Trophoblast cell (in vitro differentiated cells and primary cell): ENCODE measurements at places on chromosomes 2 and 18.

- peak; percentile 3 for DNase-seq
Measured at GRCh38 chr2:44389895-44390294, 28.1 kb downstream of the CAMKMT start.

GRCh38 chr18:11497585-11497984, 111.8 kb upstream of the SLC35G4 start:
- no peak for DNase-seq

DNA sequence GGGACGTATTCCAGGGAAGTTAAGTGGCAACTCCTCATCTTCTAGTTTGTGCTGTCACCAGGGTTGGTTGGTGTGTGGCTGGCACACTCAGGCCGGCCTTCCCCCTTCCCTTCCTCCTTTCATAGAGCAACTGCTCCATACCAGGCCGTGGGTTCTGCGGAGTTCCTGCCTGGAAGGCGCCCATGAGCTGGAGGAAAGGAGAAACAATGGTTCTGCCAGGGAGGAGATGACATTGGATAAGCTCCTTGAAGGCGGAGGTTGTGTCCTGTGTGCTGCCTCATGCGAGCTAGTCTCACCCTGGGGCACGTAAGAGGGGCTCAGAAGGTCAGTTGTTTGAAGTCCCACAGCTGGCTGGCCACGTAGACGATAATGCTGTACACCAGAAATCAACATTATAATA, 19.2 kb downstream of the ASAP2 start:
- DNase-seq, result no peak

DNA sequence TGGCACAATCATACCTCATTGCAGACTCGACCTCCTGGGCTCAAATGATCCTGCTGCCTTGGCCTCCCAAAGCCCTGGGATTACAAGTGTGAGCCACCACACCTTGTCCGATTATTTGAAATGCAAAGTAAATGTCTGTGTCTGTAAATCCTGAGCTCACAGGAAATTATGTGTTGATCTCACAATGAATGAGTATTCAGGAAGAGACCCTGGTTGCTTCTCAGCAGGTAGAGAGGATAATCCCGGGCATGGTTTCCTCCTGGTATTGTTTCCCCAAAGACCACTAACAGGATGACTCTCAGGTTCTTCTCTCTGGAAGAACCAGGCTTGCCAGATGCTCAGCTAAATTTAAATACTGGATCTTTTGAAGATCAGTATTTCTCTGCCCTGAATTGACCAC, 147.6 kb downstream of the LDLRAD4 start:
- DNase-seq, result no peak

GRCh38 chr2:43541165-43541564, 54.7 kb downstream of the THADA start:
- DNase-seq, result no peak
